Activated CD4-positive, alpha-beta memory T cell treated with anti-CD3 and anti-CD28 coated beads, Interleukin-2, amount 10 ng/mL, durations not matched to agents 7 days and 5 days (primary cell): ENCODE measurements at places on chromosomes 11 and 22. TPM values are rescaled to one million over a fixed set of nuclear protein-coding genes. Genes with fewer than 3 reads are reported as not detected.

LARGE1 gene
- total RNA-seq: 0.18 TPM

CLDN5 gene
- total RNA-seq: not detected

TCN2 gene
- total RNA-seq: 1.9 TPM

KRTAP5-8 gene
- total RNA-seq: not detected
